ENCODE measurements at places on chromosomes 7 and 10. TPM values are rescaled to one million over a fixed set of nuclear protein-coding genes. Genes with fewer than 3 reads are reported as not detected.

MRPS17 gene
- 27.3 TPM for total RNA-seq

FAM20C gene
- total RNA-seq = 34.7 TPM

CADPS2 gene
- 19.7 TPM for total RNA-seq

CPA5 gene
- not detected for total RNA-seq

VGF gene
- 7.4 TPM for total RNA-seq

SAMD9L gene
- total RNA-seq = not detected

AEBP1 gene
- total RNA-seq = 39.4 TPM

EFCAB10 gene
- 3.1 TPM for total RNA-seq

NANOS1 gene
- 3.1 TPM for total RNA-seq

NOS3 gene
- 4.4 TPM for total RNA-seq

GPR26 gene
- total RNA-seq = 0.09 TPM

C10orf95 gene
- total RNA-seq = 0.44 TPM

OR2F1 gene
- total RNA-seq = not detected

UNCX gene
- total RNA-seq = not detected

KCND2 gene
- 7.7 TPM for total RNA-seq

CDC14C gene
- total RNA-seq = not detected

SYT15B gene
- not detected for total RNA-seq

TMEM248 gene
- 60.9 TPM for total RNA-seq

MYOF gene
- total RNA-seq = 3.2 TPM

KCNMA1 gene
- total RNA-seq = 11.1 TPM

DENND2A gene
- 11.4 TPM for total RNA-seq

NIPSNAP2 gene
- total RNA-seq = 45.2 TPM

MET gene
- 12.9 TPM for total RNA-seq

MAGI2 gene
- 27.3 TPM for total RNA-seq

VWDE gene
- total RNA-seq = 18.9 TPM

GHRHR gene
- total RNA-seq = 6.5 TPM

HOXA1 gene
- total RNA-seq = not detected

CYP2W1 gene
- total RNA-seq = not detected

SUGCT gene
- 5.4 TPM for total RNA-seq
